Fibroblast of the aortic adventitia (primary cell): ENCODE measurements at places on chromosomes 13 and 19. TPM values are rescaled to one million over a fixed set of nuclear protein-coding genes. Genes with fewer than 3 reads are reported as not detected.

TGFBR3L gene
- 0.99 and 1.3 TPM in 2 replicates for total RNA-seq

DNA sequence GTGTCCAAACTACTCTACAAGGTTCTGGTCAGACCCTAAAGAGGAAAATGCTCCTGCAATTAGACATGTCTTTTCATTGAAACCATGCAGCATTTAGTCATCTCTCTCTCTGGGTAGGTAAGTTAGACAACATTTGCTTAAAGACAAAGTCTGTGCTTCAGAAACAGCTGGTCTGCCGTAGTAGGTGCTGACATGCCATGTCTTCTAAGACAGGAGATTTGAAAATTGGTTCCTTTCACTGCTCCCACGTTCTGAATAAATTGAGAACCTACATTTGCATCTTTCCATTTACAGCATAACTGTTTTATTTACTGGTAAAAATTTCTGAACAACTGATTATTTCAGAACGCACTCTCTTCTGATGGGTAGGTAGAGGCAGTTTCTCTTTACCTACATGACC lies 494.0 kb downstream of the EFNB2 start:
- DNase-seq, result no peak

DNA sequence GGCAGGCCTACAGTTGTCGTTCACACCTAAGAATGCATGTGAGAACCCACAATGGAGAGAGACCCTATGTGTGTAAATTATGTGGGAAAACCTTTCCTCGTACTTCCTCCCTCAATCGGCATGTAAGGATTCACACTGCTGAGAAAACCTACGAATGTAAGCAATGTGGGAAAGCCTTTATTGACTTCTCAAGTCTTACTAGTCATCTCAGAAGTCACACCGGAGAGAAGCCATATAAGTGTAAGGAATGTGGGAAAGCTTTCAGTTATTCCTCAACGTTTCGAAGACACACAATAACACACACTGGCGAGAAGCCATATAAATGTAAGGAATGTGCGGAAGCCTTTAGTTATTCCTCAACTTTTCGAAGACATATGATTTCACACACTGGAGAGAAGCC lies 11.3 kb downstream of the ZNF555 start:
- DNase-seq, result no peak

- DNase-seq, result peak; percentile 27
These were observed 449.7 kb downstream of the IRS2 start for GRCh38 chr13:109336730-109337129.

DNA sequence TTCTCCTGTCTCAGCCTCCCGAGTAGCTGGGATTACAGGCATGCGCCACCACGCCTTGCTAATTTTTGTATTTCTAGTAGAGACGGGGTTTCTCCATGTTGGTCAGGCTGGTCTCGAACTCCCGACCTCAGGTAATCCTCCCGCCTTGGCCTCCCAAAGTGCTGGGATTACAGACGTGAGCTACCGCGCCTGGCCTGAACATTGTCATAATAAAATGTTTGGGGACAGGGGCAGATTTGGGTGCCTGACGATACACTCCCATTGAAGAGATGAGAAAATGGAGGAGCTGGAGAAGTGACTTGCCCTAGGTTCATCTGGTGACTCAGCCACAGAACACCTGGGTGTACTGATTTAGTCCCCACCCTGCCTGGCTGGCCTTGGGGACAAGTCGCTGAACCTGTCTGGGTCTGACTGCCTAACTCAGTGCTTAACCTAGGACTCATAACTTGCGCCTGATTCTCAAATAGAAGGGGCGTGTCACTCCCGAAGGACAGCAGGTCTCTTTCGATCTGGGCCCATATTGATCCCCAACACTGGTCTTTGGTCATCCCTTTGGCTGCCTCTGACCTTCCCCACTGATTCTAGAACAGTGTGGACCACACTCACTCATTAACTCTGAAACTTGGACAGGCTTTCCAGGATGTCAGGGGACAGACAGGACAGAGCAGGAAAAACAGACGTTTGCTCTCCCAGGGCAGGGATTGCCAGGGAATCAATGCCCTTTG lies 7.6 kb upstream of the BICRA start:
- no peak for DNase-seq

GRCh38 chr13:82847595-82847994 lies 1034.7 kb downstream of the SLITRK1 start:
- peak; percentile 7 for DNase-seq

GRCh38 chr13:59337070-59337469 lies 826.7 kb downstream of the DIAPH3 start:
- no peak for DNase-seq

DNA sequence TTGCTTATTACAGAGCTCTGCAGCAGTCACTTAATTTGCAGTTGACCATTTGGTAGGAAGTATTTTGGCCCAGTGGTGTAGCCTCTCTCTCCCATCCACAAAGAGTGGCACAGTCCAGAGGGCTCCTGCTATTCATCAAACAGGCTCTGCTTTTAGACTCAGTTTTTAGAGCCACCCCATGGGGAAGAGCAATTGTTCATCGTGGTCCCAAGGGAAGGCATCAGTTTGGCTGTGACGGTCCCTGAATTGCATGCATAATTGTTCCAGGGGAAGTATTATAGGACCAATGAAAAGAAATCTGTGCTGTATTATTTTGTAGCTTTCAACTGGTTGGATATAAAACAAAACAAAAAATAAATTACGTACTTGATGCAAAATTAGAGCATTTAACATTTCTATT lies 799.0 kb downstream of the DACH1 start:
- DNase-seq, result no peak

DNA sequence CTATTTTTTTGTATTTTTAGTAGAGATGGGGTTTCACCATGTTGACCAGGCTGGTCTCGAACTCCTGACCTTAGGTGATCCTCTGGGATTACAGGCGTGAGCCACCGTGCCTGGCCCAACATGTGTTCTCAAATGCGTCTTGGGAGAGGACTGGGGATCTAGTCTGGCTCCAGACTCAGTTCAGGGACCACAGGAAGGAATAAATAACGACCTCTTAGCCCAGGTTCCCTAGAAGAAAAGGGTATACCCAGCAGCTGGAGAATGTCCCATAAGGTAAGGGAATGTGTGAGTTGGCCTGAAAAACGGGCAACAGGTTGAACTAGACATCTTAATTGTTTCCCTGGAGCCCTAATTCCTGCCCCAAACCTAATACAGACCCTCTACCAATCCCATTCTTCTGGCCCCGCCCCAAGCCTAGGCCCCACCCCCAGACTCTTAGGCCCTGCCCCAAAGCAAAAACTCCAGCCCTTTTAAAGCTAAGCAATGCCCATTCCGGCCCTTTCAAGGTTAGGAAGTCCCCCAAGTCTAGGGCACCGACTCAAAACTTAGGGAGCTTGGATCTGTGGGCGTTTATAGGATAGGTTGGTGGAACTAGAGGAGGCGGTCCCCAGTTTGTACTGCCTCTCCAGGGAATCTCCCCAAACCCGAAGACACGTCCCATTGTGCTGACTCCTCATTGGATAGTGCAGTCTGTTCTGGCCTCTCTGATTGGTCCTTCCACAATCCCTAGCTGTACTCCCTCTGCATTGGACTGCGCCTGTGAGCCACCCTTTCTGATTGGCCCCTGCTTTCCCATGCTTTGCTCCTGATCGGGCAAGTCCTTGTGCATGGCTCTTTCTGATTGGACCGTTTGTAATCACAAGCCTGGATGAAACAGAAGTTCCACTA lies 5.4 kb upstream of the LRFN1 start:
- DNase-seq, result no peak

GRCh38 chr19:6811378-6811777 lies 38.9 kb downstream of the VAV1 start:
- DNase-seq, result no peak
